ENCODE measurements at places on chromosomes 3 and 15. TPM values are rescaled to one million over a fixed set of nuclear protein-coding genes. Genes with fewer than 3 reads are reported as not detected.

The CCDC39 gene
- not detected for total RNA-seq

The KNG1 gene
- not detected for total RNA-seq

The CILP gene
- total RNA-seq = 0.95 TPM

The GRK7 gene
- total RNA-seq = 0.11 TPM

The SORD gene
- total RNA-seq = 34.5 TPM

The USP3 gene
- 65.7 TPM for total RNA-seq

The ENTPD3 gene
- total RNA-seq = 0.72 TPM

The CNTN3 gene
- total RNA-seq = 1.5 TPM

The ANKRD63 gene
- 0.31 TPM for total RNA-seq

The TEX9 gene
- total RNA-seq = 22.8 TPM

The PRSS50 gene
- 4.8 TPM for total RNA-seq

The IFT57 gene
- 52.5 TPM for total RNA-seq

The CYP1A1 gene
- 0.27 TPM for total RNA-seq

The LRRN1 gene
- 59.1 TPM for total RNA-seq

The ADPRH gene
- 1.9 TPM for total RNA-seq

The GHSR gene
- not detected for total RNA-seq

The RPL39L gene
- total RNA-seq = 14.5 TPM

The SMAD6 gene
- total RNA-seq = 176 TPM

The SEMA6D gene
- 52.0 TPM for total RNA-seq

The RAB6B gene
- total RNA-seq = 12.8 TPM

The LTF gene
- not detected for total RNA-seq

The UNC13C gene
- 2.7 TPM for total RNA-seq

The TMEM212 gene
- not detected for total RNA-seq

The SERF2 gene
- 539 TPM for total RNA-seq

The IL5RA gene
- not detected for total RNA-seq

Data from mesothelial cell of epicardium (in vitro differentiated cells).